Stimulated activated CD4-positive, alpha-beta T cell treated with anti-CD3 and anti-CD28 coated beads, Interleukin-2, amount 100 ng/mL, for 24 hours (primary cell): ENCODE measurements at places on chromosomes 2 and 18.

- peak; percentile 46 for DNase-seq
Measured at GRCh38 chr2:207531032-207531952, 1.5 kb downstream of the CREB1 start.

- DNase-seq = no peak
Measured at GRCh38 chr18:56468396-56468795, 170.0 kb downstream of the TXNL1 start.

DNA sequence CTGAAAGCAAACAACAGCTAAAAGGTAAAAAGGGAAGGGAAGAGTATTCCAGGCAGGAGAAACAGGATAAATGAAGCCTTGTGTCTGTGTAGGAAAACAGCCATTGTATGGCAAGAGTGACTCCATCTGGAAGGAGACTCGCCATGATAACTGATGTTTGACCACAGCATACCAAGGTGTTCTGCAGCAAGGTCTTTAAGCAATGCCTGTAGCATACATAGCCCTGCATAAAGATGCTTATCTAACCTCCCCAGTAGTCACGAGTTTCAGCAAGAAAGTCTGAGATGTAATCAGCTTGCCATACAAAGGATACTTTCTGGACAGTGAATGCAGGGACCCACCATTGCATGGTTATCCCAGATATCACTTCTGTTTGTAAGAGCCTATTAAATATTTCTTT lies 11.9 kb upstream of the CCNT2 start:
- DNase-seq = no peak

DNA sequence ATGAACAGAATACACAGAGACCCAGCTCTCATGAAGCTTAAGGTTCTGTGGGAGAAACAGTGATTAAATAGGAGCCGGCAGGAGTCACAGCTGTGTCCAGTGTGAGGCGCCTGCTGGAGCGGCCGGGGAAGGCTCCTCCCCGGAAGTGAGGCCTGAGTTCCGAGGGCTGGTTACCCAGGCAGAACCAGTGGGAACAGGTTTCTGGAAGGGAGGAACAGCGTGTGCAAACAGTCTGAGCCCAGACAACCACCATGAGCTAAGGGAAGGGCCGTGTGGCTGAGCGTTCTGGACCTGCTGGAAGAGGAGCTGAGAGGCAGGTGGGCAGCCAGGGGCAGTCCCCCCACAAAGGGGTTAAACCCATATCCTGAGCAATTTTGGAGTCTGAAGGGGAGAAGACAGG lies 26.0 kb upstream of the NPAS2 start:
- no peak for DNase-seq

GRCh38 chr2:62145478-62146100 lies 50.3 kb upstream of the B3GNT2 start:
- no peak for DNase-seq

DNA sequence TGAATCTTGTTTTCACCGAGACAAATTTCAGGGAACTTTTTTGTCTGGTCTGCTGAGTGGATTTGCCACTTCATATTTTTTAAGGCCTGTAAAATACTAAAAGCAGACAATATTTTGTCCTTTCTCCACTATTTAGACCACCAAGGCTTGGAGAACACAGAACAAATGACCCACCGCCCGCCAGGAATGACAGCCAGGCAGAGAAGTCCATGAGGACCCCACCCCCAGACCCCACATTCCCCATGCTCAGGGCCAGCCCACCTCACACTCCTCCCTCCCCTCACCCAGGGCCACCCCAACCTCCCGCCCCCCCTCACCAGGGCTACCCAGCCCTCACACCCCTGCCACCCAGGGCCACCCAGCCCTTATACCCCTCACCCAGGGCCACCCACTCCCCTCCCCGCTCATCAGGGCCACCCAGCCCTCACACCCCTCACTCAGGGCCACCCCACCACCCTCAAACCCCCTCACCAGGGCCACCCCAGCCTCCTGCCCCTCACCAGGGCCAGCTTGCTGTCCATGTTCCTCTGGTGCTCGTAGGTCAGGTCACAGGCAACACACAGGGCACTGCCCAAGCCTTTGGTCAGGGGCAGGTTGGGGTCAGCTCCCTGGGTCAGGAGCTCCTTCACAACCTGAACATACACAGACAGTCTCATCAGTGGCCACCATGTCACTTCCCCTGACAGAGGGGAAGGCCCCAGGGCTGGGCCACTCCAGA lies 50.6 kb downstream of the ANKMY1 start:
- DNase-seq = no peak

GRCh38 chr2:54915101-54915500 lies 135.2 kb downstream of the RTN4 start:
- DNase-seq = no peak

- DNase-seq = no peak
Measured at GRCh38 chr2:159661286-159661685, 44.9 kb upstream of the BAZ2B start.

GRCh38 chr18:68504441-68505177 lies 210.3 kb downstream of the TMX3 start:
- DNase-seq = no peak

- peak; percentile 65 for DNase-seq
Measured at GRCh38 chr2:88831792-88832248, 140.3 kb downstream of the RPIA start.

GRCh38 chr2:240635121-240635997 lies 10.1 kb downstream of the GPR35 start:
- DNase-seq = no peak

- no peak for DNase-seq
Measured at GRCh38 chr2:45909171-45909565, 257.7 kb downstream of the PRKCE start.

DNA sequence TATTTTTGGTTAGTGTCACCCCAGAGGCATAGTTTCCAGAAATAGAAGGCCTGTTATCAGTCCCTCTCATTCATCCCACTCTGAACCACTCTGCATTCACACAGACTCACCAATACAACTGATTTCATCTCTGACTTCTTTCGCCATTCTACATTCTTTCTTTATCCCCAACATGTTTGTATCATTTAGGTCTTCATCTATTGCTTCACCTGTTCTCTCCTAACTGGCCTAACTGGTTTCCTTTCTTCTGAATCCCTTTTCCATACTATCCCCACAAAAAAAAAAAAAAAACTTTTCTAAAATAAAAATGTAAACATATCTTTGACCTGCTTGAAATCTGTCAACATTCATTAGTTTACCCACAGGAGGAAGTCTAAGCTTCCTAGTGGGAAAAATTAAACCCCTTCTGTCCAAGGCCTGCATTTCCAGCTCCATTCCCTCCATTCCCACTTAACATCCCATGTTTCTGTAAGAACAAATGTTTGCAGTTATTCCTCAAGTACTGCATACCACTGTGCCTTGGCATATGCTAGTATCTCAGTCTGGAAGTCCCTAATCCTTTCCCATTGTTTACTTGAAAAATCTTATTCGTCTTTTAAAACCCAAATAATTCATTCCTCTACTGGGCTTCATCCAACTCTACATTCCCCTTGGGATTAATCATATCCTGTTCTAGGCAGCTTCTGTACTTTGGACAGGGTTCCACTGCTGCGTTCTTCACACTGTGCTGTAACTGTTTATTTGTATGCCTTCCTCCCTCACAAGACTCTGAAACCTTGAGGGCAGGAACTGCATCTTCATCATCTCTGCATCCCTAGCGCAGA lies 68.5 kb downstream of the FIGN start:
- DNase-seq = no peak

- no peak for DNase-seq
Measured at GRCh38 chr2:64637931-64638330, 15.8 kb downstream of the SERTAD2 start.

DNA sequence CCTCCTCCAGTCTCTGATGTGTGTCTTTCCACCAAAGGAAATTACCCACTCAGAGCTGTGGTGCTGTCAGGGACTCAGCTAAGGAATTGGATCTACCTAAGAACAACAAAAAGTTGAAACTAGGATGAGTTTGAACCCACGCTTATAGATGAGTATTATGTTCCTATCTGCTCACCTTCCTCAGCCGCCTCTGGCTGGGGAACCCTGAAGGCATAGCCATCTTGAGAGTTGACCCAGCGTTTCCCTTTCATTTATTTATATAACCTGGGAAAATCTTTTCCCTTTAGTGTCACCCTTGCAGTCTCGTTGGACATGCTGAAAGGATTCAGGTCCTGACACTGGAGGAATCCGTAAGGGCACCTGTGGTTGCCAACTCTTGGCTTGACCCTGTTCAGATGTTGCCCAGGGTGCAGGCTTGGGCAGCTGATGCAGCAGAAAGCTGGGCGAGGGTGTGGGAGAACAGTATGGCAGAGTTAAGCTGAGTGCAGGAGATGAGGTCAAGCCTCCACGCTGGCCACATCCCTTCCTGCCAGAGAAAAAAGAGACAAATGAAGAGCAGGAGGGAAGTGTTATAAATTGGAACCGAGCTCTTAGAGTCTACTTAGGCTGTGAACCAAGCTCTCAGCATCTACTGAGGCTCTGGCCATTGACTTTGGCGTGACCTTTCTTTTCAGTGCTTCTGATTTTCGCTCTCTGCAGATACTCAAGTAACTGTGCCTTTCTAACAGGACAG lies 1.9 kb downstream of the CDH20 start:
- DNase-seq = no peak

DNA sequence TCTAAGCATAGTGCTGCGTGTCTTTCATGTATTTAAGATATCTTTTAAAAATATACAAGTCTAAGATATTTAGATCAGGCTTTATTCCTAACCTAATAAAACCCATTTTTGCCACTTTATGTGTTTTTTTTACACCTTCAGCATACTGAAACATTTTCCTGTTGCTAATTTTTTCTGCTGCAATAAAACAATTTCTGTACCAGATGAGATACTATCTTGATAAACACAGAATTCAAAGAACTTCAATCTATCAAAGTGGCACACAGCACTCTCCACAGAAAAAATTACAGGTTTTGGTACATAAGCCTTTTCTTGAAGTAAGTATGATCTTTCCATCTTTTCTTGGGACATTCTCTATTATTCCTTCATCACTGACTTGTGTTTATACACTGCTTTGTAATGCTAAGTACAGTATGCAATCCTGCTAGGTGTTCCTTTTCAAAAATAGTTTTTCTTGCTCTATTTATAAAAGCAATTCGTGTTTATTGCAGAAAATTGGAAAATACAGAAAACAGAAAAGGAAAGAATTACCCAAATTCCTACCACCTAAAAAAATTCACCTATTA lies 16.2 kb downstream of the REV1 start:
- no peak for DNase-seq

DNA sequence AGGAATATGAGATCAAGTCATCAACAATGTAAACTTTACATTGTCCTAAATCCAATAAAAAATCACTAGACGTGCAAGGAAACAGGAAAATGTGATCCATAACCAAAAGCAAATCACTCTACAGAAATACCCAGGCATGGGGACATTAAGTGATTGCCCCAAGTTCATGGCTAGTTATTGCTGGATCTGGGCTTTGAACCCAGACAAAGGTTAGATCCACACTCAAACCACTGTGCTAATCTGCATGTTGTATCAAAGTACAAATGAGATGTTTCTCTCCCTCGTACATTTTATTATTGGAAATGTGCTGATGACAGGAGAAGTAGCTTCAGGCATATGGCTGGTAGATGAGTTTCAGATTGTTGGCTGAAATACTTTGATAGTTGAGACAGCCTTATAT lies 2.7 kb upstream of the ARL5A start:
- DNase-seq = no peak
